Activated CD4-positive, alpha-beta T cell treated with anti-CD3 and anti-CD28 coated beads, Interleukin-2, amount 10 ng/mL, durations not matched to agents 24 days and 14 days (primary cell): ENCODE measurements at places on chromosomes 7 and 10.
A peak's percentile ranks its signal among the peaks of the same experiment; 100 is the strongest.

- H3K36me3 ChIP-seq = no peaks in the 10 kb centered on the region
Observed at GRCh38 chr10:34507217-34507616, 307.9 kb downstream of the PARD3 start.

GRCh38 chr10:122033224-122033926 is 44.4 kb downstream of the TACC2 start:
- H3K27ac ChIP-seq = no peak overlapping the region
- H3K4me3 ChIP-seq = no peak overlapping the region
- no peaks in the 10 kb centered on the region for H3K4me1 ChIP-seq
- H3K36me3 ChIP-seq = no peaks in the 10 kb centered on the region
- DNase-seq = no peak

DNA sequence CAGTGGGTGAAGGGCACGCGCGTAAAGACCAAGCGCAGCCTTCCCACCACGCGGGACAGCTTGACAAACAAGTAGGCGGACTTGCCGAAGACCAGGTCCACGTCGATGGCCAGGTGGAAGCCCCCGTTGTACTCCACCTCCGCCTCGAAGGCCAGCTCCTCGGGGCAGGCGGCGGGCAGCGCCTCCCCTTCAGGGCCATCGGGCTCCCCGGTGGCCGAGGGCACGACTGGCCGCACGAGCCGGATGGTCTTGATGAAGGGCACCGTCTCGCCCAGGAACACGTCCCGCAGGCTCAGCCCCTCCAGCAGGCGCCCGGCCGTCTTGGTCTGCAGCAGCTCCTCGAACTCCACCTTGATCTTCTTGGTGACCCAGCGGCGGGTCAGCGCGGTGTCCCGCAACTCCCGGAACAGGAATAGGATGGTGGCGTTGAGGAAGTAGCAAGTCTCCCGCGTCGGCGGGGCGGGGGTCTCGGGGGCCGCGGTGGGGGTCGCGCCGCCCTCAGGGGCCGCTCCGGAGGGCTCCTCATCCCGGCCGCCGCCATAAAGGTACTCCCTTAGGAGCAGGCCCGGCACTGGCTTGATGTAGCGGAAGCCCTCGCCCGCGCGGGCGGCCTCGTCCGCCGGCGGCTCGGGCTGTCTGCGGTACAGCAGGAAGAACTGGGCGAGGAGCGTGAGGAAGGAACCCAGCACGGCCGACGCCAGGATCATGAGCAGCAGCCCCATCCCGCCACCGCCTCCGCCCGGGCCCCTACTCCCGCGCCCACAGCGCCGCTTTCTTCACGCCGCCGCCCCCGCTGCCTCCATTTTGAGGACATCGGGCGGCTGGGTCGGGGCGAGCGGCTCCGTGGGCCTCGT is 507 bp downstream of the PDZD8 start:
- peaks cover 8% of the 10 kb centered on the region for H3K36me3 ChIP-seq
- peak overlapping the region; percentile 87 for H3K27ac ChIP-seq
- peak overlapping the region; percentile 94 for H3K4me3 ChIP-seq
- DNase-seq = peak; percentile 82

- no peak overlapping the region for H3K4me3 ChIP-seq
- no peak for DNase-seq
- peak overlapping the region; percentile 37 for H3K27ac ChIP-seq
- peaks cover 27% of the 10 kb centered on the region for H3K4me1 ChIP-seq
Observed at GRCh38 chr10:119191881-119192280, 13.3 kb upstream of the PRDX3 start.

DNA sequence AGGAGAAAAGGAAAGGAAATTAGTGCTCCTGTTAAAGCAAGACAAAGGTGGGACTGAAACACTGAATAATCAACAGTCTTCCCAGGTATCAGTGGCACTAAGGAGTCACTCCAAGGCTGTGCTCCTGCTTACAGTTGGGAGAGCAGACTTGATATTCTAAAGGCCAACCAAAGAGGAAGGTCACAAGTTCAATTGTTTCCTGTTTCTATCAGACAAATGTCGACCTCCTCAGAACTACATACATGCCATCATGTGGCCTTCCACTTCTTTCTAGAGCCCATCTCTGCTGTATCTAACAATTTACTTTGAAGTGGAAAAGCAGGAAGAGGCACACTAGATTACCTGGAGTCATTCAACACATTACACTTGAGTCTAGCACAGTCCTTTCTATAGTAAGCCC is 3.4 kb downstream of the ZNF239 start:
- H3K4me3 ChIP-seq = no peak overlapping the region
- no peaks in the 10 kb centered on the region for H3K27me3 ChIP-seq
- H3K27ac ChIP-seq = no peak overlapping the region
- peaks cover 23% of the 10 kb centered on the region for H3K4me1 ChIP-seq
- peaks cover 18% of the 10 kb centered on the region for H3K36me3 ChIP-seq
- DNase-seq = no peak

GRCh38 chr7:131012477-131013031 is 278.5 kb upstream of the KLF14 start:
- peak overlapping the region; percentile 74 for H3K4me3 ChIP-seq
- no peaks in the 10 kb centered on the region for H3K27me3 ChIP-seq
- peaks cover 11% of the 10 kb centered on the region for H3K36me3 ChIP-seq
- peak overlapping the region; percentile 97 for H3K27ac ChIP-seq
- DNase-seq = no peak
- H3K4me1 ChIP-seq = peaks cover 62% of the 10 kb centered on the region

DNA sequence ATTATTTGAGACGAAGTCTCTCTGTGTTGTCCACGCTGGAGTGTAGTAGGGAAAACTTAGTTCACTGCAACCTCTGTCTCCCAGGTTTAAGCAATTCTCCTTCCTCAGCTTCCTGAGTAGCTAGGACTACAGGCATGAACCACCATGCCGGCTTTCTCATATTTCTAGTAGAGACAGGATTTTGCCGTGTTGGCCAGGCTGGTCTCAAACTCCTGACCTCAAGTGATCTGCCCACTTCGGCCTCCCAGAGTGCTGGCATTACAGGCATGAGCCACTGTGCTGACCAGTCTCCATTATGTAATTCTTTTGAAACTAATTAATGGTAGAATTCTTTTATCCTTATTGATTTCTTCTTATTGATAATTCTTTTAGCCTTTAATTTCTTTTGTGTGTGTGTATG is 32.5 kb downstream of the PCLO start:
- no peaks in the 10 kb centered on the region for H3K36me3 ChIP-seq
- no peak overlapping the region for H3K4me3 ChIP-seq
- no peaks in the 10 kb centered on the region for H3K4me1 ChIP-seq
- H3K27me3 ChIP-seq = no peaks in the 10 kb centered on the region

- DNase-seq = no peak
- no peaks in the 10 kb centered on the region for H3K27me3 ChIP-seq
- peaks cover 51% of the 10 kb centered on the region for H3K36me3 ChIP-seq
- H3K4me3 ChIP-seq = no peak overlapping the region
- H3K27ac ChIP-seq = no peak overlapping the region
- peaks cover 8% of the 10 kb centered on the region for H3K4me1 ChIP-seq
Observed at GRCh38 chr7:127892488-127893314, 138.5 kb downstream of the LRRC4 start.

GRCh38 chr10:118729641-118730258 is 25.0 kb downstream of the CACUL1 start:
- H3K4me3 ChIP-seq = peak overlapping the region; percentile 11
- peaks cover 7% of the 10 kb centered on the region for H3K36me3 ChIP-seq
- no peak for DNase-seq
- H3K4me1 ChIP-seq = peaks cover 47% of the 10 kb centered on the region
- H3K27ac ChIP-seq = peak overlapping the region; percentile 70
- no peaks in the 10 kb centered on the region for H3K27me3 ChIP-seq

GRCh38 chr10:63374991-63375390 is 90.8 kb downstream of the JMJD1C start:
- no peak for DNase-seq
- peaks cover 9% of the 10 kb centered on the region for H3K4me1 ChIP-seq
- H3K27me3 ChIP-seq = no peaks in the 10 kb centered on the region
- no peak overlapping the region for H3K4me3 ChIP-seq
- H3K36me3 ChIP-seq = peaks cover 6% of the 10 kb centered on the region
- H3K27ac ChIP-seq = no peak overlapping the region

DNA sequence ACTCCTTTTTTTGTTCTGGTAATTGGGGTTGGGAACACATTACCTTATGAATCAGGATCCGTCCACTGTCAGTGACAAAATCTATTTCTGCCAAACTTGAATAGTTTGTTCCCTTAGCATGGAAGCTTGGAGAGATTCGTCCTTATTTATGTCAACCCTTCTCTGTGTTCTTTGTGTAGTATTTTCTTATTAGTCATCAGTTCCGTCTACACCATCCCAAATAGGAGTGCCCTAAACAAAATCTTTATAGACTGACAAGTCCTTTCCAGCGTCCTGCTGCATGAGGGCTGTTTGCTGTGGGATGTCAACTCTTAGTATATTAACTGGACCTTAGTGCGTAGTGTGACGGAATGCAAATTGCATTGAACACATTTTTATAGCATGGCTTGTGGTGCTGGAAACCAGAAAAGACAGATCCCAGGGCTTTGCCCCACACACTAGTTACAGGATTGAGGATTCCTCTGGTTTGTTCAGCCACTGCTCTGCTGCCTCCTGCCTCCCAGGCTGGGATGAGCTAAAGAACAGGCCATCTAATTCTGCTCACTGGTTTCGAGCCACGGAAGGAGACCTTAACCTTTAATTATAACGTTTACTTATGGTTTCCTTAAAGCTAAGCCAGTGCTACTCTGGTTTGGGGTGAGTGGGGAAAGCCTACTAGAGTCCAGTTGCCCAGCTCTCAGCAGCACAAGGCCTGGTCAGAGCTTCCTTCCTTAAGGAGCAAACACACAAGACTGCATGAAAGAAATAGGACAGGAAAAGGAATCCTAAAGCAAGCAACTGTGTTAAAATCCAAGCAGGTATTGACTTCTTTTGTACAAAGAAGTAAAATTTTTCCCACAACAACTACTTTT is 194.4 kb downstream of the CCSER2 start:
- H3K27ac ChIP-seq = no peak overlapping the region
- H3K4me3 ChIP-seq = no peak overlapping the region
- H3K4me1 ChIP-seq = peaks cover 3% of the 10 kb centered on the region
- H3K27me3 ChIP-seq = no peaks in the 10 kb centered on the region
- H3K36me3 ChIP-seq = no peaks in the 10 kb centered on the region

DNA sequence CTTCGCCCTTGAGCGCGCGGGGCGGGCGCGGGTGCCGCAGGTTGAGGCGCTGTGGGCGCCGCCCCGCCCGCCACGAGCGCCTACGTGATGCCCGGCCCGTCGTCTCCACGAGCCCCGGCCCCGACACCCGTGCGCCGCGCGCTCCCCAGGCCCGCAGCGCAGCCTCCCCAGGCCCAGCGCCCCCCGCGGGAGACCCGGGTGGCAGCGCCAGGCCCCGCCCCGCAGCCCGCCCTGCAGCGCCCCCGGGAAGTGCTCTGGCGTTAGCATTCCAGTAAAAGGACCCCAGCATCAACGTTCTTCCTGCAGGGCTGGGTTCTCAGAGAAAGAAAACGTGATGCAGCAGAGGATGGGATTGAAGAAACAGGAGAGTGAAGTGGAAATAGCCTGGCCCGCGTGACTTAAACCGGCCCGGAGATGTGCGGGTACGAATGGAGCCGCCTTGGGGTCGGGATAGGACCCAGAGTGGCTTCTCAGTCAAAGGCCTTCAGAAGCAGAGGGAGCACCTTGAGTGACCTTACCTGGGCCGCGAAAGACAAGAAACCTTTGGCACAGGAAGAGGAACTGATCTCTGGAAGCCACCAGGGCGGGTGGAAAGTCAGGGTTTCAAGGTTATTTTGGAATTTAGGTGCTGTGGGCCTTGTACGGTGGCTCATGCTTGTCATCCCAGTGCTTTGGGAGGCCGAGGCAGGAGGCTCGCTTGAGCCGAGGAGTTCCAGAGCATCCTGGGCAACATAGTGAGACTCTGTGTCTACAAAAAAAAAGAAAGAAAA is 1.8 kb downstream of the PFKP start:
- peaks cover 54% of the 10 kb centered on the region for H3K36me3 ChIP-seq
- H3K4me1 ChIP-seq = peaks cover 42% of the 10 kb centered on the region
- peak overlapping the region; percentile 95 for H3K27ac ChIP-seq
- H3K27me3 ChIP-seq = peaks cover 14% of the 10 kb centered on the region
- peak; percentile 82 for DNase-seq
- H3K4me3 ChIP-seq = peak overlapping the region; percentile 93

GRCh38 chr7:17297243-17297642 is 1.2 kb upstream of the AHR start:
- H3K36me3 ChIP-seq = peaks cover 11% of the 10 kb centered on the region
- peak overlapping the region; percentile 96 for H3K4me3 ChIP-seq
- peaks cover 20% of the 10 kb centered on the region for H3K4me1 ChIP-seq
- peak; percentile 58 for DNase-seq

DNA sequence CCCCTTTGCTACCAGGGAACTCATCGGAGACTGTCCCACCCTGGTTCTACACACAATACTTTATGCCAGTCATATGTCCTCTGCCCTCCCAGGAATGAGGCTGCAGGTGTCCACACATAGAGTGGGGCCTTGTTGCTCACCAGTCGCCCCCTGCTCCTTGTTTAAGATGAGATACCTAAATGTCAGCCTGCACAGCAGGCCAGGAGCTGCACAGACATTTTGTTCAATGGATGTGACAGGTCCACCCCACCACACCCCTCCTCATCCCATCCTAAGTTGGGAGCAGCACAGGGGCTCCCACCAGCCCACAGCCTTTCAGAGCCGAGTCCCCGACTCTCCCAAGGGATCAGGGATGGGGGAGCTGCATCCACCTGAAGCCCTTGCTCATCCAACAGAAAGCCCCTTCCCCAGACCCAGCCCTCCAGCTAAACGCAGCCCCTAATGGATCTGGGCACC is 6.2 kb upstream of the GRID1 start:
- no peak for DNase-seq
- H3K36me3 ChIP-seq = no peaks in the 10 kb centered on the region
- no peak overlapping the region for H3K4me3 ChIP-seq
- H3K27ac ChIP-seq = no peak overlapping the region
- H3K4me1 ChIP-seq = peaks cover 2% of the 10 kb centered on the region

GRCh38 chr10:44763331-44763730 is 147.8 kb upstream of the TMEM72 start:
- no peak overlapping the region for H3K27ac ChIP-seq
- H3K4me3 ChIP-seq = no peak overlapping the region
- H3K4me1 ChIP-seq = no peaks in the 10 kb centered on the region
- DNase-seq = no peak
- no peaks in the 10 kb centered on the region for H3K36me3 ChIP-seq

DNA sequence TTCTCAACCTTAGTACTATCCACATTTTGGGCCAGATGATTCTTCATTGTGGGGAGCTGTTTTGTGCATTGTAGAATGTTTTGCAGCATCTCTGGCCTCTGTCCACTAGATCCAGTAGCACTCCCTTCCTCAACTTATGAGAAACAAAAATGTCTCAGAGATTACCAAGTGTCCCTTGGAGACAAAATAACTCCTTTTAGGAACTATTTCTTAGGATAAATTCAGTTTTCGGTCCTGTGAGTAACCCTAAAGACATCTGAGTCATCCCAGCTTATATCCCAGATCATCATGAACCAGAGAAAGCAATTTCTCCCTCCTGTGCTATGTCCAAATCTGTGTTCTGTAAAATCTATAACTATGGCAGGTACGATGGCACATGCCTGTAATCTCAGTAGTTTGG is 266.6 kb upstream of the PHYHIPL start:
- H3K27me3 ChIP-seq = no peaks in the 10 kb centered on the region
- no peaks in the 10 kb centered on the region for H3K36me3 ChIP-seq
- no peaks in the 10 kb centered on the region for H3K4me1 ChIP-seq
- DNase-seq = no peak
